ENCODE measurements at places on chromosomes 5 and 9.

GRCh38 chr5:90020575-90021538 is 388.7 kb downstream of the CETN3 start:
- peak; percentile 1 for DNase-seq

GRCh38 chr5:139926797-139927503 is 116.1 kb downstream of the NRG2 start:
- DNase-seq = no peak

GRCh38 chr5:3364433-3364832 is 231.2 kb upstream of the IRX1 start:
- DNase-seq = no peak

GRCh38 chr9:112582371-112583262 is 96.0 kb downstream of the KIAA1958 start:
- DNase-seq = no peak

GRCh38 chr5:10567121-10567591 is 3.3 kb downstream of the ANKRD33B start:
- DNase-seq = no peak
